ENCODE measurements at places on chromosomes 5 and 9.

DNA sequence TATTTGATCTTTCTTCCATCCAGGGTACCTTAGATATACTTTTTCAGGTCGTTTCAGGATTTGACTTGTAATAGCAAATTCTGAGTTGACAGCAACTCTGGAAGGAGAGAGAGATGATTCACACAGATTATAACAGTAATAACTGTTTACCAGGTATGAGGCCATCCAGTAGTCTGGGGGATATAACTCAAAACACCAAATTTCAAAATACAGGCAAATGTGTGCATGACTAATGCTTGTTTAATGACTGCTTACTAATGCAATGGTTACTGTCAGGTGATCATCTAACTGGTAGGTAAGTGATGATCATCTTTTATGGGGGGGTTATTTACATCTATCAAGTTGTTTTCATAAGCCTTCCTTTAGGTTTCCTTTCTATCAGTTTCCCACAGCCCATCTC, 412.3 kb downstream of the MAT2B start:
- no peak for DNase-seq

DNA sequence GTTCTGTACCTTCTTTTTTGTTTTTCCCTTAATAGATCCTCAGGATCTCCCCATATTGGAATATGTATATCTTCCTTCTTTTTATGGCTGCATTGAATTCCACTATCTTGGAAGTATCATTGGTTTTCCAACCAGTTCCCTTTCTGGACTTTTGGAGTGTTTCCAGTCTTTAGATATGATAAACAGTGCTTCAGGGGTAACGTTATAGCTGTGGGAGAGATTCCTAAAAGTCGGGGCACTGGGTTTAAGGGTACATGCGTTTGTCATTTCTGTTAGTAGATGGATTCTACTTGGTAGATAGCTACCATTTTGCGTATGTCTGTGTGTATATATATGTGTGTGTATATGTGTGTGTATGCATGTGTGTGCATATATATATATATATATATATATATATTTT, 42.0 kb downstream of the EXOSC2 start:
- DNase-seq: no peak

- no peak for DNase-seq
Observed at GRCh38 chr9:134236935-134237629, 72.7 kb upstream of the RNU6ATAC start.

DNA sequence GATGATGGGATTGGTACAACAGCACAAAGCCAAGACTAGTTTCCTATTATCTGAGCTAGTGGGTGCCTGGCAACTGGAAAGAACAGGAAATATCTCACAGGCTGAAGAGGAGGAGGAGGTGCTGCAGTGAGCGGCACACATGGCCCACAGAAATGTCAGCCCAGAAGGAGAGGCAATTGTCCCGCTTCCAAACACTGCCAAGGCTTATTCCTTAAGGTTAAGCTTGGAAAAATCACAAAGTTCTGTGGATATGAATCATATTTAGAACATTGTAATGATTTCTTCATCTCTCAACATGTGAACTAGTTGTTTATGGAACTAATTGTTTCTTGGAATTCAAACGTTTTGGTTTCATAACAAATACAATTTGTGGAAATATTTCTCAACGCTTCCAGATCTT, 1019.5 kb upstream of the SEMA6A start:
- DNase-seq: no peak

DNA sequence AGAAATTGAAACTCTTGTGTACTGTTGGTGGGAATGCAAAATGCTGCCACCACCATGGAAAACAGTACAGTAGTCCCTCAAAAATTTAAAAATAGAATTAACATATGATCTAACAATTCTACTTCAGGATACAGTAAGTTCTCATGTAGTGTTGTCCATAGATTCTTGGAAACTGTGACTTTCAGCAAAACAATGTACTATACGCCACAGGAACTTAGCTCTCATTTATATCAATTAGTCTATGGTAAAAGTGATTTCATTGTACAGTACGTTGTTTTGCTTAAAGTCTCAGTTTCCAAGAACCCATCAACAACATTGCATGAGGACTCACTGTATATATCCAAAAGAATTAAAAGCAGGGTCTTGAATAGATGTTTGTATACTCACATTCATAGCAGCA, 233.5 kb upstream of the GAS1 start:
- DNase-seq: no peak

GRCh38 chr9:38092200-38092524, 23.1 kb upstream of the SHB start:
- no peak for DNase-seq

DNA sequence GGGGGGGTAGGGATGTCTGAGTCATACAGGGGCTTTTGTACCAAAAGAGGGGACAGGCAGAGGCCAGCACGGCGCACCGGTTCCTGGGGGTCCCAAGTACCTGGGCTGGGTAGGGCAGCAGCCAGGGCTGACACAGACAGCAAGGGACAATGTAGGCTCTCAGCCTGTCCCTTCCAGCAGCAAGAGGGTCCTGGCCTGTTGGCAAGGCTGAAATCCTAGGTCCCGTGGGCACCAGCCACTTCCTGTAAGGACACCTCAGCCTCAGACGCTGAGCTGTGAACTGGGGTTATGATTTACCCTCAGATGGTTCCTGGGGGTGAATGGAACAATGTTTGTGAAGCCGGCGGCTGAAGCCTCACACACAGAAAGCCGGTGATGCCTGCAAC, 41.3 kb downstream of the NACC2 start:
- no peak for DNase-seq

GRCh38 chr5:178216779-178217178, 12.4 kb downstream of the HNRNPAB start:
- no peak for DNase-seq

- no peak for DNase-seq
Observed at GRCh38 chr5:170426786-170427185, 37.6 kb upstream of the KCNMB1 start.

DNA sequence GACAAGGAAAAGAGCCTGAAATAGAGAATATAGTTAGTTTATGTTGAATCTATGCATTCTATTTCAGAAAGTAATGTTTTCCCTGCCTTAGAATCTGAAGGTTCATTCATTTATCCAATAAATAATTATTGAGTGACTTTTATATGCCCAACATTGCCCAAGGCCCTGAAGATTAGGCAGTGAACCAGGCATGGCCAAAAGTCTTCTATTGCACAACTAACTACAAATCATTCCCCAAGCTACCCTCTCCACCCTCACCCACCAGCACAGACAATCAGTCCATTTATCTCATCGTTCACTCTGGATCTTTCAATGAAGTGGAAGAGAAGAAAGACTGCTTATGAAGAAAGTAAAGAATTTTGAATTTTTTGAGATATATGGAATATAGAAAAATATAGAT, 268.4 kb downstream of the PLK2 start:
- DNase-seq: no peak

- no peak for DNase-seq
Observed at GRCh38 chr9:81822301-81822865, 105.8 kb upstream of the SPATA31D4 start.

DNA sequence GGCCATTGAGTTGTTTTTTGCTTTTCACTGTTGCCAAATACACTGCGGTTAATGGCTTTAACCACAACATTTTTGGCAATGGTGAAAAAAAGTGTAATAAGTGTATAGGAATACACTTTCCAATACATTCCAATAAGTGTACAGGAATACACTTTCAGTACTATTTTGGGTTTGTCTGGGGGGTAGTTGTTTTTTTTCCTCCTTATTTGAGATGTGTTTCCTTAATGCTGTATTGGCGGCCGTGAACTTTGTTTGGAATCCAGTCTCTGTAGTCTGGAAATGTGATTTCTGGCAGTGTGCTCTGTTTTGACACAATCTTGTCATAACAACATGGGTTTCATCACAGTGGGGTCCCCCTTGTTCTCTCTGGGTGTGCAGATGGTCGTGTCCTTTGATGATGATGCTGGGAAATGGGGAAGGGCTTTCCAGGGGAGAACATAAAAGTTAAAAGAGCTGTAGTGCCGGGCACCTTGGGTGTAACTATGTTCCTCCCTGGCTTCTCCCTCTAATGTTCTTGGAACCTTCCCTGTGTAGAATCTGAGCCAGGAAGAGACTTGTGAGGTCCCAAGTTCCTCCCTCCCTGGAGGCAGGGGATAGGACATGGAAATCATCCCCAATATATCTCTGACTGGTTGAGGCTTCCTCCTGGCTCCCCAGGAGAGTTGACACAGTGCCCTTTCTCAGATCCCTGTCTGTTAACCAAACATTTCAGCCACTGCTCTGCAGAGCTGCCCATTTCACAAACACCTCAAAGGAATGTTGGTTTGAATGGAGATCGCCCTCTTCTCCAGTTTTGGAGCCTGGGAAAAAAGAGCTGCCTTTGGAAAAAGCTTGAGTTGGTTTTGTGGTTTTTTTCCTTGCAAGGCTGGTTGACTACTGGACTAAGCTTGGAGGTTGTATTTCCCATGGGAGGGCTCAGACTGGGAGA, 44.8 kb downstream of the RCL1 start:
- no peak for DNase-seq

DNA sequence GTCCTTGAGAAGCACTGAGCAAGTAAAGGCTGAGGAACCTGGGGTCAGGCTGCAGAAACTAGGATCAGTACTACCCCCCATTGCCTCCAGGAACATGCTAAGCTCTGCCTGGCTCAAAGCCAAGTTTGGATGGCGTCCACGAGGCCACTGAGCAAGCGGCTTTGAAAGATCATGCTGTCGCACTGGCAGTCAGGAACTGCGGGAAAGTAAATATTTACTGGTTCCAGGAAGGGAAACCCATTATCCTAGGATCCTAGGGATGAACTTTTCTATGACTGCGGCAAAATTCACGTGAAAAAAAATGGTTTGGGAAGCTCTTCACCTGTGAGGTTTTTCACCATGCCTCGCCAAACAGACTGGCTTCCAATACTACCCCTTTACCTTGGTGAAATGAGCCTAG, 75.3 kb upstream of the PJA2 start:
- DNase-seq: no peak

- no peak for DNase-seq
Observed at GRCh38 chr9:1722404-1722803, 292.7 kb upstream of the SMARCA2 start.

DNA sequence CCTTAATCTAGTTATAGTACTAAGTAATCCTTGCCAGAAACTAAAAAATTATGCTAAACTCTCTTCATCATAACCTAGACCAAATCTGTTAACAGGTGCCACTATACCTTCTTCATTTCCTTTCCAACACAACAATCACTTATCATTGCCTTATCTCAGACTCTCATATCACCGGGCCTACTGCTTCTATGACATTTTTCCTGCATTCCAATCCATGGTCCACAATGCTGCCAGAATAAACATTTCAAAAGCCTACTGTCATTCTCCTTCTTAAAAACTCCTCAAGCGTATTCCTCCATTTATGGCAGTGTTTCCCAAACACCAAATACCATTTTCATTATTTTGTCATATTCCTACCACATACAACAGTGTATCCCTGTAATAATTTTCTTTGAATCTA, 6.5 kb downstream of the PPP6C start:
- DNase-seq: no peak

DNA sequence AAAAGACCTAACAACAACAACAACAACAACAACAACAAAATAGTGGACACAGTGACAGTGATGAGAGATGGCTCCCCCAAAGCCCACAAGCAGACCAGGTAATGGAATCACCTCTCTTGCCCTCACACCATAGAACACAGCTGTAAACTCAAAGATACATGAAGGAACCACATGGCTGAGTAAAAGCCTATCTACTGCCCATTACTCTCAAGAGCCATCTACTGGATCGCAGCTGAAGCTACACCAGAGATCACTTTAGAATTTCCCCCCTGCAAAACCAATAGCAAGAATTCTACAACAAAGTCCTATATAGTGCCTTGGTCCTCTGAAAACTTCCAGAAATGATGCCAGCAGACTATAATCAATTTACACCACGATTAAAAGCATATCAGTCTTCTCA, 1537.6 kb upstream of the CDH9 start:
- no peak for DNase-seq

GRCh38 chr5:2701592-2701991, 49.9 kb downstream of the IRX2 start:
- DNase-seq: no peak

GRCh38 chr5:34957321-34957720, 28.0 kb downstream of the DNAJC21 start:
- no peak for DNase-seq

GRCh38 chr5:178218827-178219226, 13.8 kb downstream of the PHYKPL start:
- no peak for DNase-seq

GRCh38 chr5:72501488-72501887, 5.7 kb downstream of the ZNF366 start:
- no peak for DNase-seq

GRCh38 chr5:175202463-175203068, 241.4 kb downstream of the DRD1 start:
- no peak for DNase-seq

DNA sequence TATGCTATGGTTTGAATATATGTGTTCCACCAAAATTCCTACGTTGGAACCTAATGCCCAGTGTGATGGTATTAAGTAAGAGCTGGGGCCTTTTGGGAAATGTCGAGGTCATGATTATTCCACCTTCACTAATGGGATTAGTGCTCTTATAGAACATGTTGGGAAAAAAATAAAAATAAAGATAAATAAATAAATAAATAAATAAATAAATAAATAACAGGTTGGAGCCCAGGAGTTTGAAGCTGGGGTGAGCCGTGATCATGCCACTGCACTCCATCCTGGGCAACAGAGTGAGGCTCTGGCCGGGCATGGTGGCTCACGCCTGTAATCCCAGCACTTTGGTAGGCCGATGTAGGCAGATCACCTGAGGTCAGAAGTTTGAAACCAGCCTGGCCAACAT, 22.5 kb downstream of the BASP1 start:
- DNase-seq: no peak

DNA sequence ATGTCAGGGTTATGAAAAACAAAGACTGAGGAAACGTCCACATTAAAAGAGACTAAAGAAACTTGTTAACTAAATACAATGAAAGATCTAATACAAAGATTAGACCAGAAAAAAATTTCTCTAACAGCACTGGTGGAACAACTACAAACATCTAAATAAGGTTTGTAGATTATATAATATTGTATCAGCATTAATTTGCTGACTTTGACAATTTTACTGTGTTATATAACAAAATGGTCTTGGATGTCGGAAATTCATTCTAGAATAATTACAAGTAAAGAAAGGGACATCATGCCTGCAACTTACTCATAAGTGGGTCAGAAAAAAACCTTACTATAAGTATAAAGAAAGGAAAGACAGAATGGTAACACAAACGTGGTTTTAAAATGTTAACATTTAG, 50.1 kb downstream of the PJA2 start:
- DNase-seq: no peak

- DNase-seq: no peak
Observed at GRCh38 chr5:109987355-109987754, 297.6 kb downstream of the MAN2A1 start.

GRCh38 chr9:29336281-29336680, 1763.0 kb upstream of the C9orf72 start:
- DNase-seq: no peak

DNA sequence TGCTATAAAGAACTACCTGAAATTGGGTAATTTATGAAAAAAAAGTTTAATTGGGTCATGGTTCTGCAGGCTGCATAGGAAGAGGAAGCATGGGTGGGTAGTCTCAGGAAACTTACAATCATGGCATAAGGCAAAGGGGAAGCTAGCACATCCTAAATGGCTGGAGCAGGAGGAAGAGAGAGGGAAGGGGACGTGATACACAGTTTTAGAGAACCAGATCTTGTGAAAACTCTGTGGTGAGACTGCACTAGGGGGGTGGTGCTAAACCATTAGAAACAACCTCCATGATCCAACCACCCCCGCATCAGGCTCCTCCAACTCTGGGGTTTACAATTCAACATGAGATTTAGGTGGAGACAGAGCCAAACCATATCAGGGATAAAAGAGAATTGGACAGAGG, 624.2 kb downstream of the PRR16 start:
- DNase-seq: no peak

All from CD4-positive, alpha-beta T cell treated with Interleukin-12 subunit alpha and Interleukin-12 subunit beta, for 1 hour (primary cell).